ENCODE measurements at places on chromosomes 3 and 15.
A peak's percentile ranks its signal among the peaks of the same experiment; 100 is the strongest.

- DNase-seq = no peak
Observed at GRCh38 chr3:73255609-73256029, 194.2 kb downstream of the EBLN2 start.

DNA sequence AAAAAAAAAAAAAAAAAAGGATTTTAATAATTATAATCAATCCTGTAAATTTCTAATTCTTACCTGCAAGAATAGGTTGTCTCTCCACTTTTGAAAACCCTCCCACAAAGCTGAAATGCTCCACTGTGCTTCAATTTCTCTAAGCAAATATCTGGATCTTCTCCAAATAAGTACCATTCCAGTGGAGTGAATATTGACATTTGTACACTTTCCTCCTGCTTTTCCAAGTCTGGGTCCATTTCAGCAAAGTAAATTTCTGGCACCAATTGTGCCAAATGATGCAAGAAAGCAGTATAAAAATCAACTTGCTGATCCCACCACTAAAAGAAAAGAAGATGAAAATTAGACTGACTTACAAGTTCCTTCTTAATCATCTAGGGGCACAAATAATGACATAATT is 19.9 kb downstream of the UBR1 start:
- DNase-seq = no peak

GRCh38 chr15:26394801-26395200 is 378.1 kb downstream of the GABRB3 start:
- DNase-seq = no peak

- no peak for DNase-seq
Observed at GRCh38 chr3:29972320-29972993, 633.9 kb upstream of the TGFBR2 start.

DNA sequence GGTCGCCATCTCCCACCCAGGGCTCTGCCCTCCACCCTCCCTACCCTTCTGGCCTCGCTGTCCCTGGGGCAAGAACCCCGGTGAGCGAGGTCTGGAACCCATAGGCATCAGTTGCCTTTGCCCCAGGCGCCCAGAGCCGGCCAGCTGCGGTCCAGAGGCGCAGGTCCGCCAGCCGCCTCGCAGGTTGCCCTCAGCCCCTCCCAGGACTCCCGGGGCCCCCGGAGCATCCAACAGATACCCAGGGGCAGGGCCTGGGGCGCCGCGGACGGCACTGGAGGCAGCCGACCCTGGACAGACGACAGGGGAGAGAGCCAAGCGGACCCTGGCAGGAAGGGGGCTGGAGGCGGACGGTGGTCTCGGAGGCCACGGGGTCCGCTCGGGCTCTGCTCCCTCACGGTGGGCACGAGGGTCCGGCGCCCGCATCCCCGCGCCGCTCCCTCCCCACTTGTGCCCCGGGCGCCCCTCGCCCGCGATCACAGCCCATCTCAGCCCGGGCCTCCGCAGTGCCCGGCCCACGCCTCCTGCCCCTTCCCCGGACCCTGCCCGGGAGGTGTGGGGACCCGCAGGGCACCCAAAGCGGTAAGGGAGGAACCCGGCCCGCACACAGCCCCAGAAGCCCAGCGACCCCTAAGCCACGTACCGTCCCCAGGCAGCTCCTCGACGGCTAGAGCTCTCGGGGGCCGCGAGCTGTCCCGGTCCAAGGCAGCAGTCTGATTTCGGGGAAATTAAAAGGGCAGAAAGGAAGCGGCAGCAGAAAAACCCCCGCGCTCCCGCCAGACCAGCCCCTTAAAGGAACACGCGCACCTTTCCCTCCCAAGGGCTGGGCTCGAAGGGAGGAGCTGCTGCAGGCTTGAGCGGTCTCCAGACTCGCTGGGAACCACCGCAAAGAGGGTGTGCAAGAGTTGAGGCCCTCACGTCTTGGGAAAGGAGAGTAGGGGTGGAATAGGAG is at the start of gene HAPLN3:
Gene HAPLN3 (minus strand): TSS at position 726 of the 949 bp plus-strand sequence. CDS start 8,246 bp downstream, outside the sequence.
- DNase-seq = peak; percentile 79

DNA sequence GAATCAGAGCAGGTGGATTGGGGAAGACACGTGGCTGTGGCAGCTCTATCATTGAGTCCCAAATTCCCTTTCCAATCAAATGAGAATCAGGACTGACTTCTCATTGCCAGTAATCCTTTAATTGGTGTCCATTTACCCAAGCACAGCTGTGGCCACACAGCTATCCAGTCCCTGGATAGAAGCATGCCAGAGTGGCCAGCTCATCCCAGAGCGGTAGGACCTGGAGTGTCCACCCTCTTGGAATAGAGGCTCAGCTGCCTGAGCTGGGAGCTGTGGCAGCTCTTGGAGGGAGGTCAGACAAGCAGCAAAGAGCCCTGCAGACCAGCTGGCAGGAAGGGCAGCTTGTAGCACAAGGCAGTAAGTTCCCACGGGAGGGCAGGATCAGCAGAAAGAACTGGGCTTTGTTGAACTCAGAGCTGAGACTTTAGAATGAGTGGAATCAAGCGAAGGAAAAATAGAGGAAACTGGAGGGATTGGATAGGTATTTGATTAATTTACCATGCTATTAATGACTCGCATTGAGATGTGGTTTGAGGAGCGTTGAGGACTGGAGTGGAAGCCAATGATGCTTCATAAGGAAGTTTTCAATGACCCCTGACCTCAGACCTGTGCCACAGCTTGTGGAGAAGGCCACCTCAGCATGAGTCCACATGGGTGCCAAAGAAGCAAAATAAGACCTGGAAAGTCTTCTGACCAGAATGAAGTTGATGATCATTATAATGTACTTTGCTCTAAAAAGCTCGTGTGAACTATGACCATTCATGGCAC is 6.9 kb upstream of the ALPK3 start:
- DNase-seq = no peak

GRCh38 chr15:55587321-55588069 is 650 bp downstream of the PYGO1 start:
- peak; percentile 21 for DNase-seq

- DNase-seq = no peak
Observed at GRCh38 chr3:172115059-172115458, 75.7 kb downstream of the FNDC3B start.

Measured in activated CD4-positive, alpha-beta T cell treated with anti-CD3 and anti-CD28 coated beads for 48 hours (primary cell).